ENCODE measurements at places on chromosomes 6 and 20.
A peak's percentile ranks its signal among the peaks of the same experiment; 100 is the strongest.

DNA sequence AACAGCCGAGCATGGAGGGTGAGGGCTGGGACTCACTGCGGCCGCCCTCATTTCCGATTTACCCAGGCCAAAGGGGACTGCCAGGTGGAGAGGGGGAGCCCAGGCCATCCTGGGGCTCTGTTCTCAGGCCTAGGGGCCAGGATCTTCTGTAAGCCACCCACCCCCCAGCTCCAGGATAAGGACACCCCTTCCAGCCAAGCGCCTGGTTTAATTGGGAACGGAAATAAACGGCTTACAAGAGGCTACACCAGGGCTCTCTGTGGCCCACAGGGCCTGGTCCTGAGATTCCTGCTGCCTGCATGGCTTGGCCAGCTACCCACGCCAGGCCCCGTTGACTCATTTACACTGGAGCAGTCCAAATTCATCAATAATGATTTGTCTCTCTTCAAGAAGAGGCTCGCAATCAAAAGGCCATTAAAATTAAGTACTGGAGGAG is 68.1 kb upstream of the TOP1 start:
- no peak for DNase-seq

GRCh38 chr20:47351643-47352331 is 4.7 kb downstream of the ZMYND8 start:
- peak; percentile 38 for DNase-seq

- DNase-seq: no peak
These were observed 4.6 kb upstream of the DDX27 start for GRCh38 chr20:49214571-49214970.

DNA sequence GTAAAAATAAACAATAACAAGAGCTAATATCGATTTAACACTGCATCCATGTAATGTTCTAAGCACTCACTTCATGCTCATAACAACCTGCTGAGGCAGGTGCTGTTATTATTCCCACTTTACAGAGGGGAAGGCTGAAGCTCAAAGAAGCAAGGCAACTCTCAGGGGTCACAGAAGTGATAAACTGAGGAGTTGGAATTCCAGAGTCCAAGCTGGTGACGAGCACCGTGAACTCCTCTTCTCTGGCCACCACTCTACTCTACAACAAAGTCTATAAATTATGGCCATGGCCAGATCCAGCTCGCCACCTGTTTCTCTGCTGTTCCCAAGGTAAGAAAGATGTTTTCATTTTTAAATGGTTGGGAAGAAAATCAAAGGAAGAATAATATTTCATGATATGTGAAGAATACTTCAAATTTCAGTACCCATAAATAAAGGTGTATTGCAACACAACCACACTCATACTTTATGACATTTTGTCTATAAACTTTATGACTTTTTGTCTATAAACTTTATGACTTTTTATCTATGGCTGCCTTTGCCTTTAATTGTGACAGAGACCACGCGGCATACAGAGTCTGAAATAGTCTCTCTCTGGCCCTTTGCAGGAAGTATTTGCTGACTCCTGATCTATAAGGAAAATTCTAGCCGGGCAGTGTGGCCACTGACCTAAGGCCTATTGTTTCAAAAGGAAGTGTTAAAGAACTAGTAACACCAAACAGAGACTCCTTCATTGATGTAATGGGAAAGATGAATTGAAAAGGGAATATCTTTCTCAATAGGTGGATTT is 113.2 kb upstream of the KCNG1 start:
- DNase-seq: no peak

DNA sequence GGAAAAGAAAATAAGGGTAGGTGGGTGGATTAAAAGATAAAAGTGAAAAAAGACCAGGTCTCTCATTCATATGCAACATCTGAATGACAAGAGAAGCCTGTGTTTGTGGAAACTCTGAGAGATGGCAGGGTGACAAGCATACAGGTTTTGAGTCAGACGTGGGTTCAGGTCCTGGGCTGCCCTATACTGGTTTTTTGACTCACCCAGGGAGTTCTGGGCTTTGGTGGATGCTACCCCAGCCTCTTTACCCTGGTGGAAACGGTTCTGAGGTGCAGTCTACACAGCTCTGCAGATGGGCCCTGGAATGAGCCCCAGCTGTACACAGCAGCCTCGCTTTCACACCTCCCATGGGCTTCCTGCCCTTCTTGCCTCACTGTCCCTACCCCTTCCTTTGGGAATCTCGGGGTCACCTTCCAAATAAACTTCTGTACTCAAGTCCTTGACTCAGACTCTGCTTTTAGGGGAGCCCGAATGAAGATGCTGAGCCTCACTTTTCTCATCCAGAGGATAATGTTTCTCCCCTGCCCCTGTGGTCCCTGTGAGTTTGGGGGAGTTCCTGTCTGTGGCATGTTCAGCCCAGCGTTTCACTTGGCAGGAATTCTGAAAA is 77.7 kb upstream of the CLDN20 start:
- no peak for DNase-seq

GRCh38 chr6:109093732-109094415 is 772 bp downstream of the SESN1 start:
- DNase-seq: peak; percentile 44

- no peak for DNase-seq
These were observed 728 bp downstream of the FUT9 start for GRCh38 chr6:96016334-96017069.

- DNase-seq: no peak
These were observed 75.9 kb downstream of the PHACTR3 start for GRCh38 chr20:59680148-59680650.

DNA sequence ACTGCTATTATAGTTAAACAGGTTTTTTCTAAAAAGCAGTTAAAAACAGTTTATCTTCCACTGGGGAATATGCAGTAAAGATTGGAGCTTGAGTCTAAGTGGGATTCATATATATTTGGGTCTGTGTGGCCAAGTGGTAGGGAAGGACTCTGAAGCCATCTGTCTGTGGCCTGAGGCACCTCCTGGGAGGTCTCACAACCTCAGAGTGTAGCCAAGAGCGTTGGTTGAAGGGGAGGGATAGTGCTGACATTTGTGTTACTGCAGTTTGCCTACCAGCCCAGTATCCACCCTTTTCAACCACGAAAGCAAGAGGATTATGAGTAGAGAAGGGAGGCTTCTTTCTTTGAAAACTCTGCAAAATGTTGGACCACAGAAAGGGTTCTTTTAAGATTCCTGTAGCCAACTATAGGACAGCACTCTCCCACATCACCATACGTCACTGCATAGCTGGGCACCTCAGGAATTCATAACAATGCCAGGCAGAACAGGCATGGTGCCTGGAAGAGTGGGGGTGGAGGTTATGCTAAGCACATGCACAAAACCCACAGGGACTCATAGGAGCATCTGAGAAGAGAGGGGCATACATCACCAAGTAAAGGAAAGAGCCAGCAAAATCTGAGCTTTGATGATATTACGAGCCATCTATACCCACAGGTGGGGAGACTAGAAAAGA is 90.5 kb upstream of the HEY2 start:
- DNase-seq: peak; percentile 6

- DNase-seq: no peak
These were observed 5.2 kb upstream of the TFEB start for GRCh38 chr6:41740366-41741162.

GRCh38 chr6:131164506-131164905 is 29.2 kb downstream of the AKAP7 start:
- DNase-seq: peak; percentile 10

- no peak for DNase-seq
These were observed 659.4 kb downstream of the MAFB start for GRCh38 chr20:40029589-40029988.

GRCh38 chr6:14742680-14743079 is 503.2 kb upstream of the JARID2 start:
- DNase-seq: no peak

GRCh38 chr6:138726066-138726756 is 47.4 kb upstream of the CCDC28A start:
- no peak for DNase-seq

GRCh38 chr6:31538805-31539400 is 2.9 kb downstream of the DDX39B start:
- no peak for DNase-seq

DNA sequence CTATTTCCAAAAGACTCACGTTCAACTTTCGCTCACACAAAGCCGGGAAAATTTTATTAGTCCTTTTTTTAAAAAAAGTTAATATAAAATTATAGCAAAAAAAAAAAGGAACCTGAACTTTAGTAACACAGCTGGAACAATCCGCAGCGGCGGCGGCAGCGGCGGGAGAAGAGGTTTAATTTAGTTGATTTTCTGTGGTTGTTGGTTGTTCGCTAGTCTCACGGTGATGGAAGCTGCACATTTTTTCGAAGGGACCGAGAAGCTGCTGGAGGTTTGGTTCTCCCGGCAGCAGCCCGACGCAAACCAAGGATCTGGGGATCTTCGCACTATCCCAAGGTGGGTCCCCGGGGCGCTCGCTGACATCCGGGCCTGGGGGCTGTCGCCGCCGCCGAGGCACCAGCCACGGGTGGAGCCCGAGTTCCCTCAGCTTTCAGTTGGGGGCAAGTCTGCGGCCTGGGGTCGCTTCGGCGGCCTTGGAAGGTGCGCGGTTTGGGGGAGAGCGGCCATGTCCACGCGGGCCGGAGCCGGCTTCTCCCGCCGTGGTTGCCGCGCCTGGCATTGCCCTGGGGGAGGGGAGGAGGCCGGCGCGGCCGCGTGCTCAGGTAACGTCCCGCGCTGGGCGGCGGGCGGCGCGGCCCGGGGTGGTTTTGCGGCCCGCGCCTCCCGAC is 429 bp downstream of the AMD1 start:
- DNase-seq: peak; percentile 60

DNA sequence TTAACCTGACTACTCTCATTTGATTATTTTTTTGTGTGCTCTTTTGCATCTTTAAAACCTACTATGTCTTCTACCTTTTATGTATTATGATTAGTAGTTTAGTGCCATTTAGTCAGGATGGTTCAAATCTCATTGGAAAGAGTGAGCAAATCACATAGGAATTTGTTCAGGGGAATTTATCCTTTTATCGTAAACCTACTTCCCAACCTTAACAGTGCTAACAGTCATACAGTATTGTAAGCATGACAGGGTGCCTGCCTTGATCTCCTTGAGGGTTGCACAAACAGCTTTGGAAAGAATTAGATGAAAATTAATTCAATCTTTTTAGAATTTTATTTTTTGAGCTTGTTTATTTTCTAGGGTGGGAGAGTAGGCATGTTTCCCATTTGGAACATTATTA is 18.3 kb downstream of the RNF8 start:
- DNase-seq: no peak

- DNase-seq: peak; percentile 93
These were observed 195.5 kb downstream of the JARID2 start for GRCh38 chr6:15441215-15441868.

DNA sequence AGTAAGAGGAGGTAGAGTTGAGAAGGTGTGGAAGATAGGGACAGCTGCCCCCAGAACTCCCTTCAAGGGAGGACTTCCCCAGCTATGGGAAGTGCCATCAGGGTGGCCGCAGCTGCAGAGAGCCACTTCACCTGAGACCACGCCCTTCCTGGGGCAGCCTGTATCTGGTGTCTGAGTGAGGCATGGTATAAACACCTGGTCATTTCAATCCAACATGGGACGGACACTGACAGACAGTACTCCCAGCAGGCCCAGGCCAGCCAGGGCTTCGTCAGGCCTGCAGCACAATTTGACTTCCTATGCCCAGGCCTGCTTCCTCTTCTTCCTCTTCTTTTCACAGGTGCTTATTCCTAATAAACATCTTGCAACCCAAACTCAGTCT is 4.5 kb downstream of the SOX12 start:
- DNase-seq: no peak

- no peak for DNase-seq
These were observed 1156.9 kb upstream of the MAP3K7 start for GRCh38 chr6:91743756-91744155.
